ENCODE measurements at places on chromosomes 7 and 10. TPM values are rescaled to one million over a fixed set of nuclear protein-coding genes. Genes with fewer than 3 reads are reported as not detected.

Gene VPS37D
- 4.3 TPM for total RNA-seq

Gene CLCN1
- not detected for total RNA-seq

Gene SLC39A12
- not detected for total RNA-seq

Gene ANKRD61
- total RNA-seq, result not detected

Gene SPAG6
- 0.17 TPM for total RNA-seq

Gene NODAL
- total RNA-seq, result not detected

Gene SEMA3C
- total RNA-seq, result 139 TPM

Gene STRIP2
- total RNA-seq, result 1.4 TPM

Gene CPN1
- total RNA-seq, result 2.8 TPM

Gene PAPOLB
- not detected for total RNA-seq

Gene TMEM184A
- total RNA-seq, result 23.4 TPM

GRCh38 chr7:150420242-150420641, 30.2 kb upstream of the GIMAP8 start:
- no peak overlapping the region for H3K4me3 ChIP-seq
- no peaks in the 10 kb centered on the region for H3K27me3 ChIP-seq
- peak; percentile 1 for DNase-seq
- no peaks in the 10 kb centered on the region for H3K4me1 ChIP-seq
- H3K27ac ChIP-seq, result no peak overlapping the region

DNA sequence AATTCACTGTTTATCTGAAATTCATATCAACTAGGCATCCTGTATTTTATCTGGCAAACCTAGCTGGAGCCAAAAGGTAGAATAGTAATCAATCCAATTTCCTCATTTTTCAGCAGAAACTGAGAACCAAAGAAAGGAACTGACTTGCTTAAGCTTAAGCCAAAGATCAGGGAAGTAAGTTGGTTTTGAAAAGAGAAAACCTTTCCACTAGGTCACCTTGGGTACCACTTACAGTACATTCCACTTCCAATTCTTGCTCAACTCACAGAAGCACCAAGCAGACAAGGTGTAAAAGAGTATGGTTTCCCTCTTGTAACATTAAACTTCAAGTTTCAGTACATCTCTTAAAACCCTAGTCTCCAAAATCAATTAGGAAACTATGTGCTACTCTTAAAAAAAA, 79.6 kb downstream of the ZFAND4 start:
- no peaks in the 10 kb centered on the region for H3K36me3 ChIP-seq
- H3K4me1 ChIP-seq, result peaks cover 14% of the 10 kb centered on the region
- no peak overlapping the region for H3K4me3 ChIP-seq
- H3K27me3 ChIP-seq, result no peaks in the 10 kb centered on the region
- H3K27ac ChIP-seq, result no peak overlapping the region

GRCh38 chr10:78491812-78492211, 458.1 kb downstream of the RPS24 start:
- no peak overlapping the region for H3K27ac ChIP-seq
- H3K36me3 ChIP-seq, result no peaks in the 10 kb centered on the region
- no peaks in the 10 kb centered on the region for H3K4me1 ChIP-seq
- no peak overlapping the region for H3K4me3 ChIP-seq
- no peaks in the 10 kb centered on the region for H3K27me3 ChIP-seq
- no peak for DNase-seq

GRCh38 chr7:27515933-27516332, 146.8 kb downstream of the HIBADH start:
- DNase-seq, result no peak
- peaks cover 30% of the 10 kb centered on the region for H3K4me1 ChIP-seq
- no peak overlapping the region for H3K27ac ChIP-seq
- no peak overlapping the region for H3K4me3 ChIP-seq

DNA sequence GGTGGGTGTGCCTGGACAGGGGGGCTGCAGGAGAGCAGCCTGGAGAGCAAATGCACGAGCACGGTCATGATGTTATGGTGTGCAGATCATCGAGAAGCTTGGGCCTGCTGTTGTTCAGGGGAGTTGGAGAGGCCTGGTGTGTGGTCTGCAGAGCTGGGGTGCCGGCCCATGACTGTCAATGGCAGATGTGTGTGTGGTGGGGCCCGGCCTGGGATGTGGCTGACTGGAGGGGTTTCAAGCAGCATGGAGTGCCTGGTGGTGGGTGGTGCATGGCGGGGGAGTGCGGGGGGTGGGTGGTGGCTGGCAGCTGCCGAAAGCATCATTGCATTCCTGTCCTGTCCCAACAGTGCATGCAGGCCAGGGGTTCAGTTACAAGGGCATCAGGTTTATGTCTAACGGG, 122.6 kb downstream of the DOCK1 start:
- H3K27me3 ChIP-seq, result no peaks in the 10 kb centered on the region
- no peaks in the 10 kb centered on the region for H3K36me3 ChIP-seq
- H3K4me1 ChIP-seq, result no peaks in the 10 kb centered on the region
- H3K27ac ChIP-seq, result no peak overlapping the region
- no peak overlapping the region for H3K4me3 ChIP-seq

DNA sequence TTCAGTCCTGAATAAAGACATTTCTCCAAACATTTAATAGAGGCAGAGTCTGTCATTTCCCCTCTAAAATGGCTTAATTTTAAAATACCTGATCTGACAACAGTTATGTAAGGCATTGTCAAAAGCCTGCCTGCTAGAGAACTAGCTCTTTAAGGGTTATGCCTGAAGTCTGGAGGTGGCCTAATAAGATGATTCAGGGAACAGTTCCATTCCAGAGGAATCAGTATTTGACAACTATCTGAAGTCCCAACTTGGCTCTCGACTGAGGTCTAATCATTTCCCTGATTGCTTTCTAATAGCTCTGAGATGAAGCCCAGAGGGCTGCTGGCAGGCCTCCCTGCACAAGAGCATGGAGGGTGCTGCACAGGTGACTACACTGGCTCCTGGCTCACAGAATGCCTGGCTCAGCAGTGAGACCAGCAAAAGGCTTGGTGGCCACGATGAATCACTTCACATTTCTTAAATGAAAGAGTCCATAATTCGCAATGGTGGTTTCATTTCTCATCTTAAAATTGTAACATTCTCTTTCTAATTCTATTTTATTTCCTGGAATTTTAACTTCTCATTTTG, 509.6 kb upstream of the POM121L12 start:
- H3K4me3 ChIP-seq, result no peak overlapping the region
- H3K4me1 ChIP-seq, result no peaks in the 10 kb centered on the region
- H3K27me3 ChIP-seq, result no peaks in the 10 kb centered on the region
- H3K27ac ChIP-seq, result no peak overlapping the region
- H3K36me3 ChIP-seq, result no peaks in the 10 kb centered on the region
- no peak for DNase-seq

DNA sequence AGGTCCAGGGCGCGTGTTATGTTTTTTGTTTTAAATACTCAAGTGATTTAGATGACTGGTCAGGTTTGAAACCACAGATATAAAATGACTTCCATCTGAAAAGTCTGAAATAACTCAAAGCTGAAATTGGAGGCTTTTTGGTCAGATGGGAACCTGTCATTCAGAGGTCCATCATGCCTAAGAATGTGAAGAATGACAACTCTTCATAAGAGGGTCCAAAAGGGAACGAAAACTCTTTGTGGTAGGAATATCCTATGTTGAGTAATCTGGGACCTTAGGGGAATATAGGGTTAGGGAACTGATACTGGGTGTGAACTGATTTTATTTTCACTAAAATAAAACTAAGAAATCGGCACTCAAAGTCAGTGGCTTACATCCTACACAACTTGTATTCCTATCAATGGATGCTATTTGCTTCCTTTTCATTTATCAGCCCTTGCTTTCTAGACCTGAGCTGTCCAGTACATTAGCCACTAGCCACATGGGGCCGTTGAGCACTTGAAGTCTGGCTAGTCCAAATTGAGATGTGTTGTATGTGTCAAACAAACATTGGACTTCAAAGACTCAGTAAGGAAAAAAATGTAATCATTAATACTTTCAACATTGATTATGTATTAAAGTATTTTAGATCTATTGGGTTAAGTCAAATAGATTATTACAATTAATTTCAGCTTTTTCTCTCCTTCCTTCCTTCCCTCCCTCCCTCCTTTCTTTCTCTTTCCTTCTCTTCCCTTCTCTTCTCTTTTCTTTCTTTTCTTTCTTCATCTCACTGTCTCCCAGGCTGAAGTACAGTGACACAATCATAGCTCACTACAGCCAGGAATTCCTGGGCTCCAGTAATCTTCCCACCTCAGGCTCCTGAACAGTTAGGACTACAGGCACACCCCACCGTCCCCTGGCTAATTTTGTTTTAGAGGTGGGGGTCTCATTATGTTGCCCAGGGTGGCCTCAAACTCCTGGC, 56.5 kb upstream of the KDM7A start:
- H3K4me1 ChIP-seq, result peaks cover 8% of the 10 kb centered on the region
- H3K27ac ChIP-seq, result no peak overlapping the region
- H3K36me3 ChIP-seq, result no peaks in the 10 kb centered on the region
- DNase-seq, result no peak
- no peak overlapping the region for H3K4me3 ChIP-seq
- peaks cover 15% of the 10 kb centered on the region for H3K27me3 ChIP-seq

- H3K36me3 ChIP-seq, result no peaks in the 10 kb centered on the region
- no peaks in the 10 kb centered on the region for H3K27me3 ChIP-seq
- H3K4me3 ChIP-seq, result no peak overlapping the region
- no peak for DNase-seq
- no peaks in the 10 kb centered on the region for H3K4me1 ChIP-seq
- H3K27ac ChIP-seq, result no peak overlapping the region
Observed at GRCh38 chr10:26543567-26544306, 105.6 kb downstream of the APBB1IP start.

GRCh38 chr10:119970963-119971362, 78.4 kb downstream of the SEC23IP start:
- no peak for DNase-seq
- H3K4me3 ChIP-seq, result no peak overlapping the region
- no peak overlapping the region for H3K27ac ChIP-seq
- H3K36me3 ChIP-seq, result no peaks in the 10 kb centered on the region
- no peaks in the 10 kb centered on the region for H3K4me1 ChIP-seq

DNA sequence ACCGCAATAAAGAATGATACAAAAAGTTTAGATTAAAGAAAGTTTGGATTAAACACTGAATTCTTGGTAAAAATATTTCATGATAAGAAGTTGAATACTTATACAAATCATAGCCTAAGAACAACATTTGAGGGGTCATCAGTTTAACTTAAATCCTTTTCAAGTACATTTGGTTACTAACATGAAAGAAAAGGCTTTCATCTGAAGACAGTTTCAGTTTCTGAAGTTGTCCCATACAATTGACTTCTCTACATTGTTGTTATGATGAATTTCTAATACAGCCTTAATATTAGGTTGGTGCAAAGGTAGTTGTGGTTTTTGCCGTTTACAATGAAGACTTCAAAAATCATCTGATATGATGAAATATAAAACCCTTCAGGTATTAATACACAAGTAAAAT, 317.5 kb upstream of the MAGI2 start:
- no peak for DNase-seq
- H3K36me3 ChIP-seq, result no peaks in the 10 kb centered on the region
- no peaks in the 10 kb centered on the region for H3K4me1 ChIP-seq
- no peak overlapping the region for H3K27ac ChIP-seq
- H3K27me3 ChIP-seq, result no peaks in the 10 kb centered on the region
- no peak overlapping the region for H3K4me3 ChIP-seq

GRCh38 chr10:1272777-1273161, 216.6 kb downstream of the WDR37 start:
- H3K4me1 ChIP-seq, result no peaks in the 10 kb centered on the region
- H3K27me3 ChIP-seq, result peaks cover under 1% of the 10 kb centered on the region
- H3K36me3 ChIP-seq, result no peaks in the 10 kb centered on the region
- no peak overlapping the region for H3K4me3 ChIP-seq
- DNase-seq, result no peak
- H3K27ac ChIP-seq, result no peak overlapping the region

DNA sequence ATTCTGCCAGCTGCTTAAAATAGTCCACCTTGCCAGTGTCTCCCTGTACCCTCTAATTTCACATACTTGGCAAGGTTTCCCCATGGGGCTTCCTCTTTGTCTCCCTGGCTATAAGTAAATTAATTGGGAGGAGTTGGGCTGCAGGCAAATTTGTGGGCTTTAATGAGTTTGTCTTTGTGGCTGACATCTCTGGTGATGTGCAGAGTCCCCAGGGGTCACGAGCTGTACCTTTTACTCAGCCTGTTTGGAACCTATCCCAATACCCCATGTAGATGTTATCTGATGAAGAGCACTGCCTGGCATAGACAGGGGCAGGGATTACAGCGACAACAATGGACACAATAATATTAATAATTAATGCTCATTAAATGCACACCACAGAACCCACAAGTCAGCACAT, 132.5 kb downstream of the SLIT1 start:
- no peaks in the 10 kb centered on the region for H3K36me3 ChIP-seq
- H3K4me3 ChIP-seq, result no peak overlapping the region
- no peak for DNase-seq
- H3K4me1 ChIP-seq, result no peaks in the 10 kb centered on the region
- no peaks in the 10 kb centered on the region for H3K27me3 ChIP-seq

- DNase-seq, result peak; percentile 65
- no peaks in the 10 kb centered on the region for H3K4me1 ChIP-seq
- no peak overlapping the region for H3K4me3 ChIP-seq
- no peaks in the 10 kb centered on the region for H3K27me3 ChIP-seq
- H3K27ac ChIP-seq, result no peak overlapping the region
- no peaks in the 10 kb centered on the region for H3K36me3 ChIP-seq
Observed at GRCh38 chr10:110664483-110665420, 20.6 kb downstream of the RBM20 start.

DNA sequence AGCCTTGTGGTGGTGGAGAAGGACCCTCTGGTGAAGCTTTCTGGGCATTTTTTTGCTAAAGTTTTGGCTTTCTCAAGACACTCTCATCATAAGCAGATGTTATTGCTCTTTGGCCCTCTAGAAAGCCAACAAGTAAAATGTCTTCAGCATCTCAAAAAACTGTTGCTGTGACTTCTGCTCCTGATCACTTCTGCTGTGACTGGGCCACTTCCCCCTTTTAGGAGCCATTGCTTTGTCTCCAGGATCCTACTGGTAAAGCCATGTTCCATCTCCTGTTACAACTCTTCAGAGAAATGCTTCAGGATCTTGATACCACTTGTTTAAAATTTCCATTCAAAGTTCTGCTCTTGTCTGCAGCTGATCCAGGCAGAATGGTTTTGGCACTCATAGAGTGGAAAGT, 10.9 kb downstream of the PARP12 start:
- no peak for DNase-seq
- no peak overlapping the region for H3K4me3 ChIP-seq
- no peaks in the 10 kb centered on the region for H3K27me3 ChIP-seq
- H3K4me1 ChIP-seq, result peaks cover 10% of the 10 kb centered on the region
- H3K27ac ChIP-seq, result no peak overlapping the region
- no peaks in the 10 kb centered on the region for H3K36me3 ChIP-seq

GRCh38 chr10:130326954-130327353, 190.8 kb downstream of the GLRX3 start:
- no peaks in the 10 kb centered on the region for H3K36me3 ChIP-seq
- H3K27ac ChIP-seq, result no peak overlapping the region
- no peak for DNase-seq
- no peak overlapping the region for H3K4me3 ChIP-seq
- H3K27me3 ChIP-seq, result no peaks in the 10 kb centered on the region

GRCh38 chr7:150845421-150845861, 6.9 kb upstream of the AOC1 start:
- DNase-seq, result peak; percentile 32
- H3K27ac ChIP-seq, result no peak overlapping the region
- H3K36me3 ChIP-seq, result no peaks in the 10 kb centered on the region
- H3K4me3 ChIP-seq, result no peak overlapping the region

- H3K4me3 ChIP-seq, result no peak overlapping the region
- H3K4me1 ChIP-seq, result no peaks in the 10 kb centered on the region
- no peaks in the 10 kb centered on the region for H3K27me3 ChIP-seq
- H3K36me3 ChIP-seq, result no peaks in the 10 kb centered on the region
Observed at GRCh38 chr7:132187869-132188789, 388.1 kb downstream of the PLXNA4 start.

Measured in hepatocyte (in vitro differentiated cells).